ENCODE measurements at places on chromosomes 5 and 9. TPM values are rescaled to one million over a fixed set of nuclear protein-coding genes. Genes with fewer than 3 reads are reported as not detected.

RNF208 gene
- 0.59 TPM for total RNA-seq

SOHLH1 gene
- not detected for total RNA-seq

PCDHGB3 gene
- total RNA-seq: 1.2 TPM

IL5 gene
- not detected for total RNA-seq

CA9 gene
- 0.47 TPM for total RNA-seq

CDK5RAP2 gene
- total RNA-seq: 38.9 TPM

SLCO6A1 gene
- total RNA-seq: not detected

NOXA1 gene
- total RNA-seq: 1.3 TPM

TTC23L gene
- total RNA-seq: 0.08 TPM

- peak overlapping the region; percentile 87 for H3K27ac ChIP-seq
- no peak overlapping the region for H3K4me3 ChIP-seq
- no peaks in the 10 kb centered on the region for H3K27me3 ChIP-seq
- H3K36me3 ChIP-seq: no peaks in the 10 kb centered on the region
- peak; percentile 62 for DNase-seq
- H3K4me1 ChIP-seq: peaks cover 76% of the 10 kb centered on the region
These were observed 56.4 kb upstream of the RPL26L1 start for GRCh38 chr5:172902497-172903472.

- H3K27me3 ChIP-seq: no peaks in the 10 kb centered on the region
- no peak overlapping the region for H3K27ac ChIP-seq
- DNase-seq: no peak
- no peaks in the 10 kb centered on the region for H3K36me3 ChIP-seq
- H3K4me3 ChIP-seq: no peak overlapping the region
These were observed 216.1 kb downstream of the CFAP90 start for GRCh38 chr5:7634837-7635236.

GRCh38 chr5:43191740-43192557 lies at the start of gene NIM1K:
Gene NIM1K (plus strand): TSS chr5:43192225. CDS start chr5:43245776, 53,551 bp downstream.
- peaks cover 19% of the 10 kb centered on the region for H3K4me1 ChIP-seq
- H3K27me3 ChIP-seq: peaks cover 4% of the 10 kb centered on the region
- peak; percentile 52 for DNase-seq
- peak within 1 kb of the TSS; percentile 46 for H3K4me3 ChIP-seq
- H3K27ac ChIP-seq: no peak within 1 kb of the TSS

DNA sequence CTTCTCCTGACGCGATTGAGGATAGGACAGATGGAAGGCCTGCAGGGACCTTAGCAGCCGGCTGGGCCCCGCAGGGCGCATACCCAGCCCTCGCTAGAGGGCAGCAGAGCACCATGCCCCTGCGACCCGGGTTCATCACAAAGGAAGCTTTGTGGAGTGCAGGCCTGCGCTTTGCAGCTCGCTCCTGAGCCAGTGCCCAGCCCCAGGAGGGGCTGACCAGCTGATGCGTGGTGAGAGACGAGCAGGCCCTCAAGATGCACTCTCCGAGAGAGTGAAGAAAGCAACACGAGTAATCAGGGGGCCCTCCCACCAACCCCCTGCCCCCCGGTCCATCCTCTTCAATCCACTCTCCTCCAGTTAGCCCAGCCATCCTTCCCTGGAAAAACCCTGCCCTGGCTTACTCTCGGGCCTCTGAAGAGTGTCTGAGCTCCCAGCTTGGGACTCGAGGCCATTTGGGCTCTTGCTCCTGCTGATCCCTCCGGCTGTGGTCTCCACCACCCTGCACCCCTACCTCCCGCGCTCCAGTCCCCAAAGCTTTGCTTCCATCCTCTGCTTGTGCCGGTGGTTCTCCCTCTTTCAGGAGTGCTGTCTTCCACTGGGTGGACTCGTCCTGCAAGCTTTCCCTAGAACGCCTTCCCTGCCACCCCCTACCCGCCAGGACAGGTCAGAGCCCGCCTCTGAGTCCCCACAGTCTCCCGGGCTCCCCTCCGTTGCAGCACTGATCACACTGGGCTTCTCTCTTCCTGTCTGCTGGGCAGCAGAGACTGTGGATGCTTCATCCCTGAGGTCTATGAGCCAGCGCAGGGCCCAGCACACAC lies 9.1 kb upstream of the KIF12 start:
- H3K36me3 ChIP-seq: no peaks in the 10 kb centered on the region
- no peak overlapping the region for H3K4me3 ChIP-seq
- no peaks in the 10 kb centered on the region for H3K27me3 ChIP-seq
- peak; percentile 80 for DNase-seq

DNA sequence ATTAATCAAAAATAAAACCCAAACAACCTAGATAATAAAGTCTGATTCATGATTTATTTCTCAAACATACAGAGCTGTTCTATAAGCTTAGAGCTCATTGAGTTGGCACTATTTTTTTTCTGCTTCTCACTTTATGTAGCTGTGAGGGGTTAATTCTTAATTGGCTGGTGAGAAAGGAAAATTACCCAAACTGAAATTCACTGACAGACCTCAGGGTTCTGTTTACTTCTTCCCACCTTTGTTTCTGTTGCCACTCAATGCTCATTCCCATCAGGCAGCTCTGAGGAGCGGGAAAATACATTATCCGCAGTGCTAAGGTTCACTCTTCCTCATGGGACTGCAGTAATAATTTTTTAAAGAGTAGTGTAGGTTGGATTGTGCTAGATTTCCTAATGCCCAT lies 139.9 kb downstream of the KCTD16 start:
- DNase-seq: no peak
- no peaks in the 10 kb centered on the region for H3K4me1 ChIP-seq
- H3K36me3 ChIP-seq: no peaks in the 10 kb centered on the region
- no peak overlapping the region for H3K4me3 ChIP-seq

- no peaks in the 10 kb centered on the region for H3K36me3 ChIP-seq
- H3K27ac ChIP-seq: no peak overlapping the region
- no peaks in the 10 kb centered on the region for H3K27me3 ChIP-seq
- no peak for DNase-seq
- H3K4me3 ChIP-seq: no peak overlapping the region
- H3K4me1 ChIP-seq: no peaks in the 10 kb centered on the region
These were observed 17.3 kb upstream of the SMIM32 start for GRCh38 chr5:136210259-136210658.

GRCh38 chr5:9244417-9244816 lies 301.5 kb downstream of the SEMA5A start:
- H3K4me1 ChIP-seq: no peaks in the 10 kb centered on the region
- no peak overlapping the region for H3K4me3 ChIP-seq
- no peak for DNase-seq
- H3K36me3 ChIP-seq: no peaks in the 10 kb centered on the region

DNA sequence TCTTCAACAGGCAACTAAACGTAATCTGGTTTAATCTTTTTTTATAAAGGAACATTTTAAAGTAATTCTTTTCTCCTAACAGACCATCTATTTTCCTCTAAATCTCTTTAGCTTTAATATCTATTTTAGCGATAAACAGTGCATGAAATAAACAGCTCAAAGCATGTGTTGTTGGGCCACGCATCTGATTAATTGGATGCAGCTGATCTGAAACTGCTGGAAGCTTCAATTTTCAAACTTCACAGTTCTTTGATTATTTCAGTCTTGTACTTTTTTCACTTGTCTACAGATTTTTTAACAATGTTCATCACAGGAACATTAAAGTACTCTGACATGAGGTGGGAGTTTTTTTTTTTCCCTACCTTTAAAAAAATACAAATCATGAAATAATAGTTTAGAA lies 443.6 kb downstream of the HCN1 start:
- H3K4me3 ChIP-seq: no peak overlapping the region
- no peak overlapping the region for H3K27ac ChIP-seq
- H3K4me1 ChIP-seq: no peaks in the 10 kb centered on the region
- no peak for DNase-seq
- H3K36me3 ChIP-seq: no peaks in the 10 kb centered on the region
- no peaks in the 10 kb centered on the region for H3K27me3 ChIP-seq

DNA sequence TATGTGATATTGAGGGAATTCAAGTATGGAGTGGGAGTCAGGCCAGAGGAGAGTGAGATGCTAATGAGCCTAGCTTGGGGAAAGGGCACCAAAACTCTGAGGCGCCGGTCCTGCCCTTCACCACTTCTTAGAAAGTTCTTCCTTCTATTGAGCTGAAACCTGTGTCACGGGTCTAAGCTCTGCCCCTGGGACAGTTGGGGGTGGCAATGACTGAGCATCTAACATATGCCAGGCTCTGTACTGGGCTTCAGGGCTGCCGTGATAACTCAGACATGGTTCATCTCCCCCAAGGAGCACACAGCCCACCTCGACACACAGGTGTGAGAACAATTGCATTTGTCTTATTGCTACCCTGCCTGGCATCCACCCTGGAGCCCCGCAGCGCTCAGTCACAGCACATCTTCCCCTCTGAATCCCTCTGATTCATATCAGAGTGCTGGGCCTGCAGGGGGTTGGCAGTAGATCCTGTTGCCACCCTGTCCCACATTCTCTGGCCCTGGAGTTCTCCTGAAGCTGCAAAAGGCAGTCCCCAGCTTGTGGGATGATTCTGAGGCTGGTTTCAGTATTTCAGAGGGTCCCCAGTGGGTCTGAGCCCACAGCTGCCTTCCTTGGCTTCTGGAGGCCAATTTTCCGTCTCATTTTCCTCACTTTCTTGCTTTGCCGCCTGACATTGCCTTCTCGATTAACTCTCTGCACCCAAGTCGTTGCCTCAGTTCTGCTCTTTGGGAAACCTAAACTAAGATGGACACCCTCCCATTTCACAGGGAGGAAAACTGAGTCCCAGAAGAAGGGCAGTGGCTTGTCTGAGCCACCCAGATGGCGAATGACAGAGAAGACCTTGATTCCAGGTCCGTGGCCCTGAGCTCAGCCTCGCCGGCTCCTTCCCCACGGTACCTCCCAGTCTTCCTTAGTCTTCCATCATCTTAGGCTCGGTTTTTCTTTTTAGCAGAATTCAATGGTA lies 42.5 kb downstream of the ALG2 start:
- no peak overlapping the region for H3K27ac ChIP-seq
- no peaks in the 10 kb centered on the region for H3K36me3 ChIP-seq
- no peak overlapping the region for H3K4me3 ChIP-seq

GRCh38 chr5:90483206-90483605 lies 8.5 kb downstream of the POLR3G start:
- H3K36me3 ChIP-seq: no peaks in the 10 kb centered on the region
- H3K4me1 ChIP-seq: no peaks in the 10 kb centered on the region
- no peak for DNase-seq

DNA sequence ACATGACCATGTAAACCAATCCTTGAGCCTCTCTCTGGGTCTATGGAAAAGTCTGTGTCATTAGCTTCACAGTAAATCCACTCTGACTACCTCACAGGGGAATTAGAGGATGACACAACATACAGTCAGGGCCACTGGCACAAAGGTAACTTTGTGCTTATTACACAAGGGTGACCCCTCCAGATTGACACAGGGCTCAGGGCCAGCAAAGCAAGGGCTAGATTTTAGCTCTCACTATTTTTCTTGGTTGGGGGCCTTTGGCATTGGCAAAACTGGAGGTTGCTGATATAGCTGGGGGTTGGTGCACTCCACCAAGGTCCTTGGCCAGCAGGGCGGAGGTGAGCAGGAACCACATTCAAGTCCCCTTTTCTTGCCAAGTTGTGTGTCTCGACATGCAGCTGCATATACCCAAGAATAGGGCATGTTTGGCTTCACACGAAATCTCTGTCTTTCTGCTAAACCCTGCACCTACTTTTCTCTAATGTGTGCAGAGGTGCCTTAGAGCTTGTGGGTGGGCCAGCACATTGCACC lies 15.2 kb upstream of the OSMR start:
- H3K27me3 ChIP-seq: no peaks in the 10 kb centered on the region
- no peak overlapping the region for H3K4me3 ChIP-seq
- DNase-seq: no peak
- H3K27ac ChIP-seq: no peak overlapping the region
- peaks cover 5% of the 10 kb centered on the region for H3K4me1 ChIP-seq
- no peaks in the 10 kb centered on the region for H3K36me3 ChIP-seq

GRCh38 chr9:71783120-71783523 lies 14.8 kb upstream of the CEMIP2 start:
- no peak for DNase-seq
- peak overlapping the region; percentile 50 for H3K27ac ChIP-seq
- no peaks in the 10 kb centered on the region for H3K27me3 ChIP-seq
- no peaks in the 10 kb centered on the region for H3K36me3 ChIP-seq

DNA sequence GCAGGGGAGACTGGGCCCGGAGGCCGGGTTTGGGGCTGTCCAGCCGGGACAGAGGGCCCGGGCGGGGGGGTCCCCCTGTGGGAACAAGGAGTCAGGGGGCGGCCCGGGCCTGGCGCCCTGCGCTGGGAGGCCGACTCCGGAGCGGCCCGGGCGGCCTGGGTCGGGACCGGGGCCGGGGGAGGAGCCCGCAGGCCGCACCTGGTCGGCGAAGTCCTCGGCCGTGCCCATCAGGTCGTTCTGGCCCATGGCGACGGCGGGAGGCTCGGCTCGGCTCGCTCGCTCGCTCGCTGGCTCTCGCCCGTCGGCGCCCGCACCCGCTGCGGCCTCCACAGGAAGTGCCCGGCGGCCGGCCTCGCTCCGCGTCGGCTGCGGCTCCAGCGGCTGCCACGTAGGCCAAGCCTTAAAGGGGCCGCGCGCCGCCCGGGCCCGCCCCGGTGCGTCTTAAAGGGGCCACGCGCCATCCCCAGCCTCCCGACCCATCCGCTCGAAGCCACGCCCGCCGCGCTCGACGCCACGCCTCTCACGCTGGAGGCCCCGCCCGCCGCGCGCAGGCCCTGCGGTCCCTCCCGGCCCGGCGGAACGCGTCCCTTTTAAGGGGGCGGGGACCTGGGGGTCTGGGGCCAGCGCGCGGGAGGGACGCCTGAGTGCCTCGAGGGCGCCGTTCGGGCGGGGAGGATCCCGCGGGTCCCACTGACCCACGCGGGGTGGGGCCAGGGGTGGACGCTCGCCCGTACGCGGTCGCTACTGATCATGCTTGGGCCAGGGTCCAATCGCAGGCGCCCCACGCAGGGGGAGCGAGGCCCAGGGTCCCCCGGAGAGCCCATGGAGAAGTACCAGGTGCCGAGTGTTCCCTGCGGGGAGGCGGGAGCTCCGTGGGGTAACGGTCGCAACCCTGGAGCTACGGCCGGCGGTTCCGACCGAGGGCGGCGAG lies at the start of the genes STKLD1 and SURF4:
STKLD1 (plus strand) TSS at position 643 of the 931 bp plus-strand sequence; CDS start at position 751, 108 bp downstream.
SURF4 (minus strand) TSS at position 337 of the 931 bp plus-strand sequence; CDS start at position 246, 91 bp downstream.
- H3K4me1 ChIP-seq: peaks cover 44% of the 10 kb centered on the region
- H3K27ac ChIP-seq: peak within 1 kb of the TSS; percentile 94
- DNase-seq: peak; percentile 99
- H3K27me3 ChIP-seq: no peaks in the 10 kb centered on the region
- peak within 1 kb of the TSS; percentile 97 for H3K4me3 ChIP-seq
